ENCODE measurements at places on chromosomes 4 and X.

DNA sequence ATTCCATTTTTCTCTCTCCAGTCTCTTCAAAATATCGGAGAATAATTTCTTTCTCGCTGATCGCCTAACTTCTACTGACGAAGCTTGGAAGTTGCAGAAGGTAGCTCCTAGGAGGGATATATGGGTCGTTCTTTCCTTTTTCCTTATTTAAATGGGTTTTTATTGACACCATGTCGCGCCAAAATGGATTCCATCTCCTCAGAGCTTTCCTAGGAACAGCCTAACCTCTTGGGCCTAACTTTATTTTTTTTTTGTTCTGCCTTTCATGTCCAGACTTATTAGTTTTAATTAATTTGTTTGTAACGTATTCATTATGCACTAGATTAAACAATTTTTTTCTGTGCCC is 359.4 kb upstream of the ZCCHC13 start:
- no peak for DNase-seq

DNA sequence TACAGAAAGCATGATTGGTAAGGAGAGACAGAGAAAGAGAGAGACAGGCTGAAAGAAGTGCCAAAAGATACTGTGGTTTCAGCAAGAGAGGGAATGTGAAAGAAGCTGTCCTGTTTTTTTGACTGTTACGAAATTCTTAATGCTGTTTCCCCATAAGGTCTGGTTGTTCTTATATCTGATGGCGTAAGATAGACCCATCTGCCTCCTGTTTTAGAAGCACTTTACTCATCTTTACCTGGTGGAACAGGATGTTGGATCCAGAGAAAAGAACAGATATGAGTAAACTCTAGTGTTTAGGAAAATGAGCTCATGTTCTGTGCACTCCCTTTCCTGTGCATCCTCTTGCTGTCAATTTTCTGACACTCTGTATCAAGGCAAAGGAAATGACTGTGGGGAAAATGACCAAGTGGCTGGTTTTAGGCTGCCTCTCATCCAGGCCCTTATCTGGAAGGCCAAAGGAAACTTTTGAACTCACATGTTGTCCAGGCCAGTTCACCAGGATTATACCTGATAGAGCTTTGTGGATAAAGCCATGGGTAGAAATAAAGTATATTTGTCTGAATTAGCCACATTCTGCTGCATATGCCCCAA is 311.7 kb upstream of the HTR2C start:
- DNase-seq, result no peak

DNA sequence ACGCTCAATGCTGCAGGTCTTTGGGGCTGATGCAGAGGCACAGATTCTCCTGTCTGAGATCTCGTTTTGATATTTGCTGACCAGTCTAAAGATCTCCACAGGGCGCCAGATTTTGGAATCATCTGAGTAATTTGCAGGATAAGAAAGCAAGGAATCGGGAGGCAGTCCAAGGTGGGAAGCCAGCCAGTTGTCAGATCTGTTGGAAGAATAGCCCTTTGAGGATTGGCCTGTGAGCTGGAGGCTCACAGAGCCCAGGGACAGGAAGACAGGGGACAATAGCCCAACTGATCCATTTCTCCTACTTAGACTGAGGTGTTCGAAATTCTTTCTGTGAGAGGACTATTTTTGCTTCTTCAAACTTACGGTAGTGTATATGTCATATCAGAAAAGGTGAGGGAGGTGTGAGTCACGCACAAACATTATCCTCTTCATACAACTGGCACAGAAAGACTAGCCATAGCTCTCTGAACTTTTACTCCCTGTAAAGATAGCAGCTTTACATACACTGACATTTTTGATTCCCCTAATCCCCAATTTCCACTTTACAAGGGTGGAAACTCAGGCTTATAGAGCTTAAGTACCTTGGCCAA is 8.8 kb downstream of the DIPK2B start:
- no peak for DNase-seq

DNA sequence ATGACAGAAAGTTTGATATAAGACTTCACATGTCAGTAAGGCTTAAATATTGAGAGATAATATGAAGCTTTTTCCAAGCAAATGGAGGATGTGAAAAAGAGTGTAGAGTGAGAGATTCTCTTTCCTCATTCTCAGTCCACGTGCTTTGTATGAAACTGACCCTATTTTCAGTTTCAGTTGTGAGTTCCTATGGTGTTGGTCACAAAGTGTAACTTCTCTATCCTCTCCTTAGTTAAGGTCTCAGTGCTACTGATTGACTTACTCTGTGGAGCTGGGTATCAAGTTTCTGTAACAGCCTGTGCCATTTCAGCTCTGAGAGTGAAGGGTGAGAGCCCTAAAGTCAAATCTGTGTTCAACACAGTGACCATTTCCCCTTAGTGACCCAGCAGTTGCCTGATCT is 277.2 kb downstream of the EPHA5 start:
- DNase-seq, result no peak

DNA sequence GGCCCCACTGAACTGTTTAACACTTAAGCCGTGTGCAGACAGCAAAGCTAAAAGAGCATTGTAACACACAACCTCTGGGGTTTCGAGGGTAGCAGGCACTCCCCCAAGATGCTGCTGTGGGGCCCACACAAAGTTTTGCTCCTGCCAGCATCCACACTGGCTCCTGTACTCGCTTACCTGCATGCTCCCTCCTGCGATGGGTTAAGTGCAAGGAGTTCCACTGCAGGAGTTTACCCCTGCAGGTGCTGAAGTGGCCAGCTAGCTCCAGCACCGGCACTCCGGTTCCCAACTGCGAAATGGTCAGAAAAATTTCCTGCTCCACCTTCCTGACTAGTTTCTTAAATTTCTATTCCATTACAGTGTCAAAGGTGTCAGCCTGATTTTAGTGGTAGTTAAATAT is 443.5 kb downstream of the PCDH10 start:
- no peak for DNase-seq

DNA sequence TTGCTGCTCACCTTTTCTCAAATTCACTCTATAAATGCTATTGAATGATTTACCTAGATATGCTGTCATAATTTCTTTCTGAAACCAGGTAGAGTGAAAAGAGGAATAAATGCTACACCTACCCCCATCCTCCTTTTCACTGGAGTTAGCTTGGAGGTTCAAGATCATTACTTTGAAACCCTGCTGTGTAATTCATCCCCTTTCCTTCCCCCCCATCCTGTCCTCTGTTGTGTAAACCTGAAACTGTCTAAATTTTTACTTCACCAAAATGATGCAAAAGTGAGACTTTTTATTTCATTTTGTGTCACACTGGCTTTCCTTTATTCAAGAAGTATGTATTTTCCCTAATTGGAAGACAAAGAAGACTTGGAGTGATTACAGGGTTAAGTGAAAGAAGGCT is 5.4 kb downstream of the ZCCHC18 start:
- DNase-seq, result no peak

- DNase-seq, result no peak
These were observed 121.9 kb downstream of the GASK1B start for GRCh38 chr4:158050942-158051341.

GRCh38 chrX:50718776-50719175 is 95.2 kb downstream of the SHROOM4 start:
- no peak for DNase-seq

GRCh38 chrX:99887918-99888317 is 522.2 kb downstream of the PCDH19 start:
- no peak for DNase-seq

DNA sequence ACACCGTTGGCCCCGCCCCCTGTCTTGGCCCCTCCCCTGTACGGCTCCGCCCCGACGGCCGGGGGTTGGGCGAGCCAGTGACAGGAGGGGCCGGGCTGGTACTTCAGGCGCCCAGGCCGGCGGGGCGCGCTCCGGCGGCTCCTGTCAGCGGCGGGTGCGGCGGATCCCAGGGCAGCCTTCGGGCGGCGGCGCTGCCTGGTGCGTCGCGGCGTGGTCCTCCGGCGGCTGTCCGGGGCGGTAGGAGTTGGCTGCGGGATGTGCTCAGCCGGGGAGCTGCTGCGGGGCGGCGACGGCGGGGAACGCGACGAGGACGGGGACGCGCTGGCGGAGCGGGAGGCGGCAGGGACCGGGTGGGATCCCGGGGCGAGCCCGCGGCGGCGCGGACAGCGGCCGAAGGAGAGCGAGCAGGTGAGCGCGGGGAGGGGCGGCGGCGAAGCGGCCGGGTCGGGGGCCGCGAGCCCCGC is at the start of gene FAM241A:
TSS of gene FAM241A (plus strand) at position 129 of the 464 bp plus-strand sequence. CDS start at position 256, 127 bp downstream.
- peak; percentile 90 for DNase-seq

DNA sequence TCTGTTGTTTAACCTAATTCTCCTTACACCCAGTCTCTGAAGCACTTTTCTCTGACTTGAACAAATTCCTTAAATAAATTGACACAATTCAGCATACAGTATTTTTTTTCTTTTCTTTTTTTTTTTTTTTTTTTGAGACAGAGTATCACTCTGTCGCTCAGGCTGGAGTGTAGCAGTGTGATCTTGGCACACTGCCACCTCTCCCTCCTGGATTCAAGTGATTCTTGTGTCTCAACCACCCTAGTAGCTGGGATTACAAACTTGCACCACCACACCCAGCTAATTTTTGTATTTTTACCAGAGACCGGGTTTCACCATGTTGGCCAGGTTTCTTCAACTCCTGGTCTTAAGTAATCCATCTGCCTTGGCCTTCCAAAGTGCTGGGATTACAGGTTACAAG is 1498.1 kb upstream of the PCDH10 start:
- DNase-seq, result no peak

DNA sequence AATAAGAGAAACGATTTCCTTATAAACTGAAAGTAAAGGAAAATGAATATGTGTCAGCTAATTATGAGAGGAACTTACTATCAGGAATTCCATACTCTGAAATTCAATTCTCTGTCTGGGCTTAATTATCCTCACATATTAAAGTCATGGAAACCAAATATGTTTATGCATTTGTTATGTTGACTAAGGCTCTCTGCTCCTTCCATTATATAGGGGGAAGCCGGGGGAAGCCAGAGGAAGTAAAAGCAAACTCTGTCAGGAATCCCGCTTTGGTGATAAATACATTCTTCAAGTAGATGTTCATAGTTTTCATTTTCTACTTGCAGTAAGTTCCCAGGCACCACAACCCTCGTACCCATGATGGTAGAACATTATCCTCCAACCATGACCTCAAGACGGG is 142.8 kb upstream of the VCX2 start:
- DNase-seq, result no peak

DNA sequence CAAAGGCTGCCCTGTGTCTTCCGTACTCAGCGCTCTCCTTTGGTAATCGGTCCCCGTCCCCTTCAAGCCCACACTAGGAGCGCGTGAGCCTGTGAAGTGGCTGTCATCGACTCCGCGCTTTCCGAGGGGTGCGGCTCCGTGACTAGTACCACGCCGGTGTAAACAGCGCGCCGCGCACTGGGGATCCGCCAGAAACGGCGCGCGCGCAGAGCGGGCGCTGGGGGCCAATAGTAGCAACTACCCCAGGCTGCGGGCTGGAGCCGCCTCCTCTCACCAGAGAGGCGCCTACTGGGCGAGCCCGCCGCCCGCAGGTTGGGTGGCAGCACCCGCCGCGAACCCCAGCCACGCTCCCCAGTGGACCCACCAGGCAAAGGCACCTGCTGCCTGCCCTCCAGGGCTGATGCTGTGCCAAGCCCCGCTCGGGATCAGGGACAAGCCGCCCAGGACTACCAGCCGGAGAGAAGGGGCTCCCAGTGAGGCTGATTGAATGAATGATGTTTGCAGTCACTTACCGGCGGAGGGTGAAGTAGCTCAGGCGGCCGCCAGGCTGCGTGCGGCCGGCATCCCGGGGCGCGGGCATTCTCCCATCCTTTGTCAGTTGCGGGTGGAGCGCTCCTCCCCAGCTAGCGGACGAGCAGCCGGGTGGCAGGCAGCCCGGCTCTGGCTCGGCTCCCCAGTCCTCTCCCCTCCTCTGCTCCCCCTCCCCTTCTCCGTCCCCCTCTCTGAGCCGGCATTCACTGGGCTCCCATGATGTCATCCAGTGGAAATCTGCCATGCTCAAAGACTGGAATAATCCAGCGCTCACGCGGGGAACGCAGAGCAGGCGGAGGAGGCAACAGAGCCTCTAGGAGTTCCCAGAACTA is 370.3 kb upstream of the SMIM31 start:
- no peak for DNase-seq

DNA sequence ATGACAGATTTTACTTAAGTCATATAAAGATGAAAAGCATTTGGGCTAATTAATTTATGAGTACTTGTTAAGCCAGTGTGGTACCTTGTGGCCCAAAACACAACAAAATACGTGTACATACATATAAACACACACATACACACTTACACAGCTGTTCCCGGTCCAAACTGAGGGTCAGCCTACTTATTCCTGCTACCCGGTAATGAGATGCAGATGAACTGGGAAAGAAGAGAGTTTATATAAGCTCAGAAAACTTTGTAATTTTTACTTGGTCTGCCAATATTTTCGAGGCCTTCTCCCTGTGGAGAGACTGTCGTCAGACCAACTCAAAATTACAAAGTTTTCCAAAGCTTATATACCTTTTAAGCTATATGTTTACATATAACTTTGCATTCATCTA is 25.8 kb upstream of the PBDC1 start:
- no peak for DNase-seq

GRCh38 chrX:119688911-119689321 is 4.1 kb downstream of the SEPTIN6 start:
- no peak for DNase-seq

GRCh38 chr4:169269916-169270809 is 593 bp downstream of the SH3RF1 start:
- DNase-seq, result no peak

DNA sequence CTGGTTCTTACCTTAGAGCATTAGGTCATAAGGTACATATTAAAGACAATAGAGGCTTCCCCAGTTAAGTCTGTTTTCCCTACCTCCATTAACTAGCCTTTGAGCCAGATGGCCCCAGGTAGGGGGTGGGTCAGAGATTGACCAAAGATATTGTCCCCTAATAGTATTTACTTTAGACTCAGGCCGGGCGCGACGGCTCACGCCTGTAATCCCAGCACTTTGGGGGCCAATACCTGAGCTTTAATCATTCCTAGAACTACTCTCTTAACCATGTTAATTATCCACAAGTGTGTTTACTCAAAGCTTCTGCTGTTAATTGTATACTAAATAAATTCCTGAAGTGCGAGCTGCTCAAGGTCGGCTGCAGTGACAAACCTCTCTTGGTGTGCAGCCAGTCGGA is 28.0 kb upstream of the AMBN start:
- DNase-seq, result no peak

DNA sequence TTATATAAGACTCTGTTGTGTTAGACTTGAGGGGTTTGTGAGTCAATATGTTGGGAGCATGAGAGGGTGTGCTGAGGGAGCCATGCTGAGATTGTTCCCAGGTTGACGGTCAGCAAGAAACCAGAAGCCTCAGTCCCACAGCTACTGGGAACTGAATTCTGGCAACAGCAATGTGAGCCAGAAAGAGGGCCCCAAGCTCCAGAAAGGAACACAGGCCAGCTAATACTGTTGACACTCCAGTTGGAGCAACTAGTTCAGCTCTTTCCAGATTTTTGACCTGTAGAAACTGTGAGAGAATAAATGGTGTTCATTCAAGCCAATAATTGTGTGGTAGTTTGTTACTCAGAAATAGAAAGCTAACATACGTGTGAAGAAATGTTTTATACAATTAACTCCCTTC is 17.1 kb downstream of the ADH1A start:
- DNase-seq, result no peak

- DNase-seq, result no peak
These were observed 3.8 kb upstream of the FGG start for GRCh38 chr4:154616287-154616686.

- DNase-seq, result no peak
These were observed 31.7 kb upstream of the INTU start for GRCh38 chr4:127601029-127601428.
